Activated CD4-positive, alpha-beta memory T cell treated with anti-CD3 and anti-CD28 coated beads, Interleukin-2, amount 10 ng/mL, durations not matched to agents 7 days and 5 days (primary cell): ENCODE measurements at places on chromosomes 11 and 22. TPM values are rescaled to one million over a fixed set of nuclear protein-coding genes. Genes with fewer than 3 reads are reported as not detected.

SCUBE2 gene
- total RNA-seq: not detected

CARD18 gene
- not detected for total RNA-seq

SEC14L6 gene
- total RNA-seq: not detected

FOLR1 gene
- not detected for total RNA-seq

PDXP gene
- total RNA-seq: 19.1 TPM
